Activated T-cell treated with anti-CD3 and anti-CD28 coated beads, Interleukin-2, amount 50 U/mL, for 48 hours (primary cell): ENCODE measurements at places on chromosomes 16 and 17.

DNA sequence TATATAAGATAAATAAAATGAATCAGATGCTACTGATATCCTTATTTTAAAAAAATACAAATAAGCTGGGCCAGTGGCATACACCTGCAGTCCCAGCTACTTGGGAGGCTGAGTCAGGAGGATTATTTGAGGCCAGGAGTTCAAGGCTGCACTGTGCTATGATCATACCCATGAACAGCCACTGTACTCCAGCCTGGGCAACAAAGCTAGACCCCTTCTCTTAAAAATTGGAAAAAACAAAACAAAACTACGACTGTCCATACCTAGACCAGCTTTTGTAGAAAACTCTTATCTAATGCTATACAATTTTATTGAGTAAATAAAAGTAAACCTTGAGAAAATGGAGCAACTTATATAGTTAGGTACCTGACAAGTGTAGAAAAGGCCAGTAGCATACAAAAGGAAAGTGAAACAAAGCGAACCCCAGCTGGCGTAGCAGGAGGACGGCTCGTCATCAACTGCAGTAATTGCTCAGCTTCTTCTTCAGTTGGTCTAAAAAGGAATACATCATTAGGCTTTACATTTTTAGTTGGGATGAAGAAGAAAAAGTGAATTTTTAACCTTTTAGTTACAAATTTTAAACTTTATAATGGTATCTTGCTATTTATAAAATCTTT is 23.6 kb downstream of the INTS2 start:
- DNase-seq = no peak

GRCh38 chr16:2040787-2041522 is 6.7 kb downstream of the NTHL1 start:
- DNase-seq = no peak

GRCh38 chr16:86898386-86898785 is 320.0 kb downstream of the FOXL1 start:
- DNase-seq = no peak

- DNase-seq = peak; percentile 28
These were observed 199.1 kb downstream of the KATNIP start for GRCh38 chr16:27748868-27749546.

GRCh38 chr17:66417300-66417719 is 114.9 kb downstream of the PRKCA start:
- DNase-seq = no peak

DNA sequence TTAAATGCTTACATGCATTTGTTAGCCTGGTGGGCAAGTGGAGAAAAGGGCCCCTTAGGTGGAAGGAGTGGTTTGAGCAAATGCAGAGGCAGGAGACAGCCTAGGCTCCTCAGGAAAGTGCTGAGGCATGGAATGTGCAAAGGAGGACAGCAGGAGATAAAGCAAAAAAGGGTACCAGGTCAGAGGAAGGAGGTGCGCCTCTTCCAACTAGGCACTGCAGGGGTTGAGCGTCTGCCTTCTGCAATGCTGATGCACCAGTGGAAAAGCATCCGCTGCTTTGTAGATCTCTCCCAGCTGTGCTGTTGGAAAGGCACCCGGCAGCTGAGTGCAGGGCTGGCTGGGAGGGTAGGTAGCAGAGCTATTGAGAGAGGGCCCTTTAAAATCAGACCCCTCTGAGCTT is 287.0 kb upstream of the XYLT1 start:
- DNase-seq = no peak
